ENCODE measurements at places on chromosomes 6 and 20. TPM values are rescaled to one million over a fixed set of nuclear protein-coding genes. Genes with fewer than 3 reads are reported as not detected.
A peak's percentile ranks its signal among the peaks of the same experiment; 100 is the strongest.

GRCh38 chr6:161029195-161029809 lies 37.7 kb downstream of the MAP3K4 start:
- DNase-seq, result no peak

GRCh38 chr20:25271486-25272222 lies 23.8 kb downstream of the PYGB start:
- no peak for DNase-seq

GRCh38 chr6:169939554-169940164 lies 188.2 kb downstream of the ERMARD start:
- DNase-seq, result no peak

- DNase-seq, result no peak
Measured at GRCh38 chr6:16522937-16523336, 238.3 kb downstream of the ATXN1 start.

- DNase-seq, result peak; percentile 74
Measured at GRCh38 chr6:34243901-34244884, 4.6 kb downstream of the SMIM29 start.

DNA sequence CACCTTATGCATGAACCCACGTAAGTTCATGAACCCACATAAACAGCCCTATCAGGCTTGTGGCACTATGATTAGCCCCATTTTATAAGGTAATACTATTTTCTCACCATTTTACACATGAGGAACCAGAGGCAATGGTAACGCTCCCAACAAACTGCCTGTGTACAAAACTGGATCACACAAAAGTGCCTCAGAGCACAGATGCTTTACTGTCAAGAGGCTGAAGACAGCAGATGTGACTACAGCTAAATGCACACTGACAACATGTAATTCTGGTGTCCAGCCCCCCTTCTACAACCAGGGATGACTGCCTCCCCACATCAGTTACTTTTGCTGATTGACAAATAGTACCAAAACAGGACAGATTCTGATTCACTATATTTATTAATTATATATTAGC lies 69.6 kb downstream of the GMDS start:
- DNase-seq, result no peak

- no peak for DNase-seq
Measured at GRCh38 chr6:66199171-66199570, 492.1 kb upstream of the EYS start.

DNA sequence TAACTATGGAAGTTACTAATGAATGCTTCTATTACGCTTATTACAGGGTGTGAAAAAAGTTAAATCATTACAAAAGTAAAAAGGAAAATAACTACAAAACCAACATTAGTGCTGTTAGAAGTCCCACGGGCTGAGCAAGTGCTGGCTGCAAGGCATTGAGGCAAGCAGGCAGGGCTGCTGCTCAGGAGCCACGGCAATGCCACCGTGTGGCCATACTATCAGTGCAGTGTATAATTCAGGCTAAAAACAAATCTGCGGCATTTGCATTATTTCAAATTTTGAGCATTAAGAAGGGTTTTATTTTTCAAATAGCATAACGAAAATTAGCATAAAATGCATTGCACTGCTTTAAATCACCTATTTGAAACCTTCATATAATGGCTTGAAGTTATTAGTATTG lies 17.1 kb downstream of the IFNGR1 start:
- peak; percentile 59 for DNase-seq

EPPIN gene
- not detected for total RNA-seq

CRISP1 gene
- total RNA-seq, result not detected

- DNase-seq, result peak; percentile 62
Measured at GRCh38 chr20:13221673-13222318, 722 bp downstream of the ISM1 start.

- DNase-seq, result no peak
Measured at GRCh38 chr6:117573006-117573680, 29.2 kb downstream of the GOPC start.

NKX2-4 gene
- 1.8 TPM for total RNA-seq

DNA sequence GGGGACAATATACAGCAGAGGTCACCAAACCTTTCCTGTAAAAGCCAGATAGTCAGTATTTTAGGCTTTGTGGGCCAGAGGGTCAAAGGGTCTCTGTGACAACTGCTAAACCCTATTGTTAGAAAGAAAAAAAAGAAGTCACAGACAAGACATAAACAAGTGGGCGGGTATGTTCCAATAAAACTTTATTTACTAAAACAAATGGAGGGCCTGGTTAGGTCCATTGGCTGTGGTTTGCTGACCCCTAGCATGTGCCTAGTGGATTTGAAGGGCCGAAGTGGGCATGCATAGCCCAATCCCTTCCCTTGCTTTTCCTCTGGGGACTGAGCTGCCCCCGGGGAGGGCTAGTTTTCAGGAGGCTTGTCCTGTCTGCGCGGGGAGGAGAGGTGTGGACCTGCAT lies 78.9 kb downstream of the SULF2 start:
- no peak for DNase-seq

EEF1A1 gene
- total RNA-seq, result 13,460 TPM

DNA sequence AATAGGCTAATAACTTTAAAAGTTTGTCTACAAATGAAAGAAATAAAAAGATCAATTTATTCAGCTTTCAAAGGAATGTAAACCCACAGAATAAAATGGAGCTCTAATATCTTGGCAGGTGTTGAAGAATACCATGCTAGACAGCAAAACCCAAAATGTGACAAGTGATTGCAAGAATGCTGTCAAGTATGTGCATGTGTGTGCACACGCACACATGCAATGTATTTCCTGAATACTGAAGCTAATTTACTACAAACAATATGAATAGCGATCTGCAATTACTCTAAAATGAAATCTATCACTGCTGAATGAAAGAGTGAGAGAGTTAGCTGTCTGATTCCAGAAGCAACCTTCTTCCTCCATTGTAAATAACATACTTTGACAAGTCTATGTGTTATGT lies 179.2 kb upstream of the HSF2 start:
- no peak for DNase-seq

MOXD1 gene
- total RNA-seq, result 17.2 TPM

GRCh38 chr20:58478141-58478805 lies 36.9 kb downstream of the APCDD1L start:
- no peak for DNase-seq

DNA sequence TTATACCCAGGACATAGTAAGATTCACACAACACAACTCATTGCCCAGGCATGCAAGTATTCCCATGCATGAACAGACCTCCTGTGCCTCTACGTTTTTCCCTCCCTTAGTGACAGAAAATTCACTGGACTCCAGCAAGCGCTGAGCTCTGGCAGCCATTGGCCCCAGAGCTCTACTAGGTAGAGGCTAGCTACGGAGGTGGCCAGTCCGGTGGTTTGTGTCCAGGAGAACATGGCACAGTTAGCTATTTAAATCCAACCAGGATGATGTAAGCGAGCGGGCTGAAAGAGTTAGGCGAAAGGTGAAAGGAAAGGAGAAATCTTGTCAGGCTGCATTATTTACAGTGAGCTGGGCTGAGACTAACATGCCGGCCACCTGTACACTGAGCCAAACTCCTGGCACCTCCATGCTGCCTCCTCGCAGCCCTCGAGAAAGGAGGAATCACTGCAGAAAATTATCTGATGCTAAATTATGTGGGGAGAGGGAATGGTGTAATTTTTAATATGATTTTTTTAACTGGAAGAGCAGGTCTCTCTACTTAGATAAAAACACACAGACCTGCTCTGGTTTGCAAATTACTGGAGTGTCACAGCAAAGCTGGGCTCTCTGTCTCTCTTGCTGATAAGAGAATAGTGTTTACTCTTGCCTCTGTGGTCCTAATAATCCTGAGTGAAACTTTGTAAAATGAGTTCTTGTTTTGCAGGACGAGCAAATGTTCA lies 50.1 kb upstream of the ARMC2 start:
- DNase-seq, result no peak

- no peak for DNase-seq
Measured at GRCh38 chr6:16585805-16586204, 175.5 kb downstream of the ATXN1 start.

GNAS-AS1 gene
- total RNA-seq, result 0.90 TPM

DNA sequence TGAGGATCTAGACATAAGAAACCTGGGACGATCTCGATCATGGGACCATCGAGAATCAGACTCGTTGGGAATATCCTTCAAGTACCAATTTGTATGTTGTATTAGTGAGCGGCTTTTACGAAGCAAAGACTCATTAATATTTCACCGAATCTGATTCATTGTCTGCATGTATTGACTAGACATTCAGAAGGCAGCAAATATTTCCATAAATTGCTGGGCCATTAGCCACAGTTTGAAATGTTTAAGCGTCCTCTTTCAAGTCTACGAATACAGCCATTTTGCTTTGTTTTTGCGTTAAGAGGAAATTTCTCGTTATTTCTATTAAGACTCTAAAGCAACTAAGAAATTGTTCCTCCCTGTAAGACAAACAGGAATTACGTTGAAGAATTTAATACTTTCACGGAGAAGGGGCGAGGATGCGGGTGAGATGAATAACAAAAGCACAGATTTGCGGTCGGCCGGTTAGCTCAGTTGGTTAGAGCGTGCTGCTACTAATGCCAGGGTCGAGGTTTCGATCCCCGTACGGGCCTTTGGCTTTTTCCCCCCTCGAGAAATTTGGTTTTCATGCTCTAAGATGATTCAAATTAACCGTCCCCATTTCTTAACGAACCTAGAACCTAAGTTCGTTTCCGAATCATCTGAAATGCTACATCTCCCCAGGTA lies 18.5 kb downstream of the POM121L2 start:
- peak; percentile 89 for DNase-seq

BNIP5 gene
- total RNA-seq, result not detected

FILIP1 gene
- total RNA-seq, result 0.03 TPM
